ENCODE measurements at places on chromosomes 2 and 18.

- no peak for DNase-seq
Measured at GRCh38 chr18:8703092-8703709, 2.2 kb upstream of the MTCL1 start.

DNA sequence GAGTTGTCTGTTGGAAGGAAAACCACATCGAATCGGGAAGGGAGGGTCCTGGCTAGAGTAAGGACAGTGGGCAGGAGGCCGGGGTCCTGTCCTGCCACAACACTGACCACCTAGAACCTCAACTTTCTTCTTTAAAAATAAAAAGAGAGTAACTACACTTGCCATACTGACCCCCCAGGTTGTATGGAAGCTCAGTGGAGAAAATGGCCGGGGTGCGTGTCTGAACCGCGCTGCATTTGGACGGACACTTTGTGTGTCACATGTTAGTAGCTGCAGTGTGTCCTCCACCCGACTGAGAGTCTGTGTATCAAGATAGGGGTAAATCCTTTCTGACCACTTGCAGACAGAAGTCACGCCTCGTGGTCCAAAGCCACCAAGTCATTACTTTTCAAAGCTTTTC, 87.0 kb downstream of the GBX2 start:
- no peak for DNase-seq

DNA sequence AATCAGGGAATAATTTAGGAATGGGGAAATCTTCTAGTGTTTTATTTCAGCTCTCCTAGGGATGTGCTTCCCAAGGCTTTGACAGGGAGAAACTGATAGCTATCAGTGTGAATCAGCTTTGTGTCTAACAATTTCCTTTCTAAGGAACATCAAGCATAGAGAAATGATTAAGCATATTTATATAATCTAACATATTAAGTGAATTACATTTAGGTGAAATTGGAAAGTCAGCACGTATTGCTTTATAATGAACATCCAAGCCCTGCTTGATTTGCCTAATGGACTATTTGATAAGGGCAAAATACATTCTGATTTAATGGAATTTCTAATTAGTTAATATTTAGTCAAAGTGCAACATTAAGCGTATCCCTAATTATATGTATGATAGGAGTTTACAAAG, 19.5 kb upstream of the TSPYL6 start:
- DNase-seq: no peak

- no peak for DNase-seq
Measured at GRCh38 chr2:142918624-142919023, 41.2 kb downstream of the KYNU start.

GRCh38 chr18:45689396-45689795, 34.6 kb upstream of the SLC14A1 start:
- peak; percentile 89 for DNase-seq

- DNase-seq: no peak
Measured at GRCh38 chr18:59052965-59053820, 86.5 kb upstream of the SEC11C start.

DNA sequence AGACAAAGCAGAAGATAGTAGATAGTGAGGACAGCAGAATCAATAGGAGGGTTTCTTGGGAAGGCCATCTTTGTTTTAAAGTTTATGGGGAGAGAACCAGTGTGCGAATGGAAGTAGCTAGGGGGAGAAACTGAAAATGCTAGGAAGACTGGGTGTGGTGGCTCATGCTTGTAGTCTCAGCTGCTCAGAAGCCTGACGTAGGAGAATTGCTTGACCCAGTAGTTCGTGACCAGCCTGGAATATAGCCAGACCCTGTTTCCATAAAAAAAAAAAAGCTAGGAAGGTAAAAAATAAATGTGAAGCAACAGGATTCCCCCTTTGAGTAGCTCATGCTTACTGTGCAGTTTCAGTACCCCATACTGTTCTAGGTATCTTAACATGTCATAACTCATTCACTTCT, 19.2 kb upstream of the DRC1 start:
- DNase-seq: no peak

GRCh38 chr2:134108113-134108512, 145.8 kb upstream of the MGAT5 start:
- DNase-seq: no peak

DNA sequence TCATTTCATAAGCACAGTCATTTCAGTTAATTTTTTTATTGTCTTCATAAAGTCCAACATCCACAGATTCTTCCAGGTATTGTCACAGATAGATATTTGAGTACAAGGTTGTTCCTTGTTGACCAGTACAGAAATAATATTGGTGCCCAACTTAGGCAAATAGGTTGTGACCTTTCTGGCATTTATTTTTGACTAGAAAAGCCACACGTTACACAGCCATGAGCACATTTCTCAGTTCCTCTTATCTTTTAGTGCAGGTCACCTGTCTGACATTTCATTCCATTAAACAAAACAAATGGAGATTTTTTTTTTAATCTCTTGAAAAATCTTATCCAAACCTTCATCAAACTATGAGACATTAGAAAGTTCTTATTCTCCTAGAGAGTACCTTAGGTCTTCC, 428.8 kb downstream of the ZNF521 start:
- no peak for DNase-seq

GRCh38 chr2:209395652-209396051, 28.2 kb upstream of the MAP2 start:
- no peak for DNase-seq

DNA sequence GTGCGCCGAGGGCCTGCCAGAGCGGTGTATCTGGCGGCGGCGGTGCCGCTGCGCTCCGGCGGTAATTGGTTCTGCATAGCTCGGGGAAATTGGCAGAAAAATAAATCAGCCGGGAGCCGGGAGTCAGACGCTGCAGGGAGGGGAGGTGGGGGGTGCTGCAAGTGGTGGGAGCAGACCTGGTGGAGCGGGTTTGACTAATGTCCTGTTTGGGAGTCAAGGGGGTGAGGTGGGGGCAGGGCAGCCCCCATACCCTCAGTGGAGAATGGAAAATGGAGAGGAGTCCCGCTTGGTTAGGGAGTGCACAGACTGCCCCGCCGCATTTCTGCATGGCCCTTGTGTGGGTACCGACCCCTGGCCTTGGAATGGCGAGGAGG, 107.3 kb downstream of the DYSF start:
- DNase-seq: no peak

- DNase-seq: no peak
Measured at GRCh38 chr2:21821672-21822227, 698.0 kb downstream of the TDRD15 start.

- no peak for DNase-seq
Measured at GRCh38 chr18:41599466-41599865, 355.6 kb upstream of the PIK3C3 start.

- peak; percentile 1 for DNase-seq
Measured at GRCh38 chr2:58364098-58364497, 123.0 kb upstream of the FANCL start.

DNA sequence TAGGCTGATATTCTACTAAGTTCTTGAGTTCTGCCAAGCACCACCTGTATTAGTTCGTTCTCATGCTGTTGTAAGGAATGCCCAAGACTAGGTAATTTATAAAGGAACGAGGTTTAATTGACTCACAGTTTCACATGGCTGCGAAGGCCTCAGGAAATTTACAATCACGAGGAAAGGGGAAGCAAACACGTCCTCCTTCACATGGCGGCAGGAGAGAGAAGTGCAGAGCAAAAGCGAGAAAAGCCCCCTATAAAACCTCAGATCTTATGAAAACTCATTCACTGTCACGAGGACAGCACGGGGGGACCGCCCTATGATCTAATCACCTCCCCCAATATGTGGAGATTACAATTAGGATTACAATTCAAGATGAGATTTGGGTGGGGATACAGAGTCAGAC, 47.7 kb upstream of the YWHAQ start:
- DNase-seq: no peak

DNA sequence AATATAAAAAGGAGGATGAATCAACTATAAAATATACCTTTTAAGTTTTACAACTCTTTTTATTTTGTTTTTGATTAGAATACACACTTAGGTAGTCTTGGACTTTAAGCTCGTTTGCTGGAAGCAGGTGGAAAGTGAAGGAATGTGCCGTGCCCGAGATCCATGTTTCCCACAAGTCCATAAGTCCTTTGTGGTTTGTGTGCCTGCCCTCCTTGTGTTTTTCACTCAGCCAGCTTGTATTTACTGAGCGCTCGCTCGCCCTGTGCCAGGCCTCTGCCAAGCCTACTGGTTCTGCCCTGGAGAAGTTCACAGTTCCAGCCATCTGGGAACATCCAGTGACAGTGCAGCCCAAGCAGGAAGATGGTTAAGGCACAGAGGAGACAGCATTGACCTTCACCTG, 142.6 kb downstream of the MGAT5 start:
- no peak for DNase-seq

DNA sequence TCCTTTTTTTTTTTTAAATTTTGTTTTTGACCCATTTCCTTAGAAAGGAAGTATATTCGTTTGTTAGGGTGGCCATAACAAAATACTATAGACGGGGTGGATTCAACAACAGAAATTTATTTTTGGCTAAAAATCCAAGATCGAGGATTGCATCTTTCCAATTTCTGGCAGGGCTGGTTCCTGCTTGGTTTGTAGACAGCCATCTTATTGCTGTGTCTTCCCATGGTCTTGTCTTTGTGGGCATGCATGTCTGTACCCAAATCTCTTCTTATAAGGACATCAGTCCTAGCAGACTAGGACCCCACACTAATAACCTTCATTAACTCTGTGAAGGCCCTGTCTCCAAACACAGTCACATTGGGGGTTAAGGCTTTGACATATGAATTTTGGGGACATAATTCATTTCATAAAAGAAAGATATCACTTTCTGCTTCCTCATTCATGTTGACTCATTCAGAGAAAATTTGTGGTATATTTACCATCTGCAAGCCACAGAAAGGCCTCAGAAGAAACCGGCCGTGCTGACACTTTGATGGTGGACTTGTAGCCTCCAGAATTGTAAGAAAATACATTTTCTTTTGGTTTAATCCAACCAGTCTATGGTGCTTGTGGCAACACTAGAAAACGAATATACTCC, 262.1 kb downstream of the LPIN1 start:
- DNase-seq: no peak

DNA sequence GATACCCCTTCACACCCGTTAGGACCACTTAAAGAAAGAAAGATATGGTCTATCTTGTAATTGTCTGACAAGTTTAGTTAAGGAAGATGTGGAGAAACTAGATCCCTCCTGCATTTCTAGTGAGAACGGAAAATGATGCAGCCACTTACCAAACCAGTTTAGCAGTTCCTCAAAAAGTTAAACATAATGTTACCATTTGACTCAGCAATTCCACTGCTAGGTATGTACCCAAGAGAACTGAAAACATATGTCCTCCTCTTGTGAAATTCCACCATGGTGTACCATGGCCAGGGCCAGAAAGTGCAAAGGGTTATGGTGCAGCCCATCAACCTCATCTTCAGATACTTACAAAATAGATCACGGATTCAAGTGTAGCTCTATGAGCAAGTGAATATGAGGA, 79.0 kb upstream of the ID2 start:
- DNase-seq: no peak

GRCh38 chr18:61892683-61893308, at the start of gene RNF152:
TSS of gene RNF152 (minus strand) at chr18:61893007. CDS start at chr18:61816463, 76,544 bp downstream.
- peak; percentile 93 for DNase-seq

DNA sequence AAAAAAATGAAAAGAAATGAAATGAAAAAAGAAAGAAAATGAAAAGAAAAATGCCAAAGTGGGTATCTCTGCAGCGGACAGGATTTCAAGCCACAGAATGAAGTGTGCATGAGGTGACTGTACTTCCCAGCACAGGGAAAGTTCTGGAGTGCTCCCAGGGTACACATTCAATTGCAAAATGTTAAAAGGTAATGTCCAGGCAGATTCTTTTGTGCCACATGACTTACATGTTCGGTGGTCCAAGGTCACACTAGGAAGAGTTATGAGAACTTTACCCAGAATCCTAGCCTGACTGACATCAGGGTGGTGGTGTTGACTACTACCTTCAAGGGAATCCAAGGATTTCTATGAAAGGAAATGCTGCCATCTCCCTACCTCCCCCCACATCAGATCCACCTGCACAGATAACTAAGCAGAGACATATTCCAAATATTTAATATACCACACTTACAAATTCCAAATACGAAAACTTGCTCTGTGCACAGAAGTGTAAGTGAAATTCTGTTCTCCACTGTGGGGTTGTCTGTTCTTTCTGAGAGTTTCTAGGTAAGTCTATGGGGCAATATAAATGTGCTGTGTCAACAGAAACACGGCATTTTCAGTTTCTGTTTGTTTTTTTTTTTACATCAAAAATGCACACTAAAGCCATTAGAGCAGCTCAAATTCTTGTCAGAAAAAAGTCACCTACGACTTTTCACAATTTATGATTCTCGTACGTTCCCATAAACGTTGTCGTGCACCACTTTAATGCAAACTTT, 56.6 kb downstream of the CABYR start:
- DNase-seq: no peak

DNA sequence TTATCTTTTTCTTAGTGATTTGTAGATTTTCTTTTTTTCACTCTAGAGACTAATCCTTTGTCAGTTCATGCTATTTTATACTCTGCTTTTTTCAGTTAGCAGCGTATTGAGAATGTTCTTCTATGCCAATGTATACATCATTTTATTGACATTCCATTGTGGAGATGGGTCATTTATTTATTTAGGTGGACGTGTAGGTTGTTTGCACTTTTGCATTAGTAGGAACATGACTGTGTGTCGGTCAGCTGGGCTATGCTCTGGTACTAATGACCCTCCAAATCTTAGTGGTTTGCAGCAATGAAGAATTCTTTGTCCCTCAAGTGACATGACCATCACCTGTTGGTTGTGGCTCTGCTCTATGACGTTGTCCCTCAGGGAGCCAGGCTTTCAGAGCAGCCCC, 33.6 kb downstream of the HPCAL1 start:
- no peak for DNase-seq

GRCh38 chr2:15325296-15325695, 235.8 kb downstream of the NBAS start:
- DNase-seq: no peak

GRCh38 chr2:29765721-29766120, 155.7 kb downstream of the ALK start:
- DNase-seq: no peak

DNA sequence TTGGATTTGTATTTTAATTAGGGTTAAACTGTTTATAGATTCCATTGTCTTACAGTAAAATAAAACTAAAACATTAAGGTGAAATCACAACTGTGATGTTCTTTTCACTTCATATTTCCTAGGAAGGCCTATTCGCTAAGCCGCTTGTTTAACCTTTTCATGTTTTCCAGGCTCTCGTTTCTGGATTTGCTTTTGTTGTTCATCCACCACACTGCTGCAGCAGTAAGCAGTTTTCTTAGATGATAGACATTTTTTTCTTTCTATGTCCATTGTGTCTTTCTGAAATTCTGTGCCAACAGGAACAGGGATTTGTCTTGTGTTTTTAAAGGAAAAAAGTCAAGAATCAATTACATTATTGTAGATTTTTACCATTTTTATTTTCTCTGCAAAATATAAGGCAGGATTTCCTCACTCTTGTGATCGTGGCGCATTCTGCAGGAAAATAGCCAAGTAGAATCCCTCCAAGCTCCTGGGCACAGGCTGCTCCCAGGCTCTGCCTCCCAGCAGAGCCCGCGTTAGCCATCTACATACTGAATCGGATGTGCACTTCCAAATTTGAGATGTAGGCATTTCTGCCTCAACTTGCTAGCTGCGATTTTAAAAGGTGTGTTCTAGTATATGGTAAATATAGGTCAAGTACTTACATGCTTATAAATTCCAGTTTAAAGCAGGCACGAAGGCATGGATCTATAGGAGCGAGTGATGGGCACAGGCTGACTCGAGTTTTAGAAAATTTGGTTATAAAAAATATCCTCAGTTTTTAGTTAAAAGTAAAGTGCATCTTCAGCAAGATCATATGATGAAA, 10.2 kb downstream of the TSHZ1 start:
- peak; percentile 72 for DNase-seq

Data from NCI-H69 (cell line).